ENCODE measurements at places on chromosomes 3 and 15.

DNA sequence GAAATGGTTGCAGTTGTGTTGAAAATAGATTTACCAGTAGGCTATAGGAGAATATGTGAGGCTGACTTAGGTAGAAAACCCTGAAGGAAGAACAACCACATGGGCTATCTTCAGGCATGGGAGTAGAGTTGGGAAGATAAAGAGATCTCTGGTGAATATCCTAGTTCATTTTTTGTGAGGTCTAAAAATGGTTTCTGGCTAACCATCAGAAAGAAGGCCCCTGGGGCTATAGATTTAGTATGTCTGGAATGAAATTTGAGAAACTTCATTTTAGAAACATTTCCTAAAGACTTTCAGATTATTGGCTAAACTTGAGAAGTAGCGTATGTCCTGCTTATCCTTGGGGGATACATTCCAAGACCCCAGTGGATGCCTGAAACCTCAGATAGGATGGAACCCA, 148.2 kb downstream of the NAALADL2 start:
- DNase-seq = no peak

DNA sequence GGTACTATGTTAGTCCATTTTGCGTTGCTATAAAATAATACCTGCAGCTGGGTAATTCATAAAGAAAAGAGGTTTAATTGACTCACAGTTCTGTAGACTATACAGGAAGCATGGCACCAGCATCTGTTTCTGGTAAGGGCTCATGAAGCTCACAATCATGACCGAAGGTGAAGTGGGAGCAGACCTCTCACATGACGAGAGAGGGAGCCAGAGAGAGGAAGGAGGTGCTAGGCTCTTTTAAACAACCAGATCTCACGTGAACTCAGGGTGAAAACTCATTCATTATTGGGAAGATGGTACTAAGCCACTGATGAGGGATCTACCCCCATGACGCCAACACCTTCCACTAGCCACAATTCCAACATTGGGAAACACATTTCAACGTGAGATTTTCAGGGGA, 301.7 kb upstream of the MDFIC2 start:
- no peak for DNase-seq

DNA sequence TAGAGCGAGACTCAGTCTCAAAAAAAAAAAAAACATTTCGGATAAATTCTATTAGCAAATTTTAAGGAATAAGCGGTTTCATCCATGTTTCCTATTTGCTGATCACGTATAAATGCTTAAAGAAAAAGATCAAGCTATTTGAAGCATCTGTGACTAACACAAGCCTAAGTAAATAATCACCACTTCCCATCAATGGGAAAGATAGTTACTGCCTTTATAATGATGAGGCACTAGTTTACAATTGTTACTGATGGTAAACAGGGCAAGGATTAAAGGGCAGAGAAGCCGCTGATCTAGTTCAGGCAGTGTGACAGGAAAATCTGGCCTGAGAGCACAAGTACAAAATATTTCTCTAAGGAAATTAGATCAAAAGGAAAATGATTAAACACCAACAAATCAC, 13.7 kb downstream of the CLPX start:
- no peak for DNase-seq

GRCh38 chr3:24086617-24087404, 141.7 kb downstream of the NR1D2 start:
- DNase-seq = no peak
